Right atrium auricular region (tissue), 2 donors: ENCODE measurements at places on chromosomes 2 and 18. TPM values are rescaled to one million over a fixed set of nuclear protein-coding genes. Genes with fewer than 3 reads are reported as not detected.

The RAB6D gene
- total RNA-seq, result not detected

The IL36G gene
- not detected for total RNA-seq

The FEV gene
- total RNA-seq, result not detected

The DUSP2 gene
- 9.0 TPM for total RNA-seq
